Neural crest cell (in vitro differentiated cells): ENCODE measurements at places on chromosomes 3 and 15. TPM values are rescaled to one million over a fixed set of nuclear protein-coding genes. Genes with fewer than 3 reads are reported as not detected.

- H3K27ac ChIP-seq: no peak overlapping the region
- H3K4me1 ChIP-seq: no peaks in the 10 kb centered on the region
- no peaks in the 10 kb centered on the region for H3K27me3 ChIP-seq
- H3K36me3 ChIP-seq: no peaks in the 10 kb centered on the region
Measured at GRCh38 chr15:74523982-74524381, 17.0 kb upstream of the ARID3B start.

- H3K27ac ChIP-seq: no peak overlapping the region
- H3K27me3 ChIP-seq: no peaks in the 10 kb centered on the region
- DNase-seq: no peak
- H3K4me3 ChIP-seq: no peak overlapping the region
- no peaks in the 10 kb centered on the region for H3K4me1 ChIP-seq
Measured at GRCh38 chr3:3625544-3626271, 173.5 kb upstream of the LRRN1 start.

GRCh38 chr15:45276831-45277230 lies 24.8 kb downstream of the SLC28A2 start:
- H3K36me3 ChIP-seq: no peaks in the 10 kb centered on the region
- DNase-seq: no peak
- peaks cover 11% of the 10 kb centered on the region for H3K27me3 ChIP-seq
- H3K4me3 ChIP-seq: peak overlapping the region; percentile 24

DNA sequence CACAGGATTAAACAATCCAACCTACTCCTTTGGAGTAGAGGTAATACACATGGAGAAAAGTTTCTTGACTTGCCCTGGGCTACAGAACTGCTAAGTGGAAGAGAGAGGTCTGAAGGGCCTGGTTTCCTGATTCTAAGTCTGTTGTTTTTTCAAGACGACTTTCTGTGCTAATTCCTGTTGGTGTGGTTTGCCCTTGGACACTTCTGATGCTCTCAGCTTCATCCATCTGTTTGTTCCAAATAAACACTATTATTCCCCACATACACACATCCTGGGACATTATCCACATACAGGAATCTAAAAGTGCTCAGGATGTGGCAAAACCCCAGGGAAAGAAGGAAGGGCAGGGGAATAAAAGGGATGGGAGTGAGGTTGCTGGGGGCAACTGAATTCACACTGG lies 393.5 kb upstream of the TBL1XR1 start:
- peaks cover 44% of the 10 kb centered on the region for H3K4me1 ChIP-seq
- no peaks in the 10 kb centered on the region for H3K27me3 ChIP-seq

DNA sequence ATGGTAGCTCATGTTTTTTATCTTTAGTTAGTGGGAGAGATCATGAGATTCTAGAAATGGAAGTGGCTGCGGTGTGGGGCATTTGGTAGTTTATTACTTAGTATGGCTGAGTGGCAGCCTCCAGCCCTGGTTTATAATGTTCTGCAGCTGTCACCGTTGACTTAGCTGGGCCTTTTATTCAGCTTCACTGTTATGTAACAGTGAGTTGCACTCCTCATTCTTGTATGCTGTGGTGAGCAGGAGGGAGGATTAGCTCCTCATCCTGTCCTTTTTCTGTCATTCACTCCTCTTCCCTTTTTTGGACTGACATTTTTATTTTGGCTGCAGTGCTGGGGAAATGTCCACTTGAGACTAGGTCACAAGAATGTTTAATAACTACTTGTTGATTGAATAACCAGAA lies 29.5 kb downstream of the RAD54L2 start:
- DNase-seq: no peak
- H3K27ac ChIP-seq: no peak overlapping the region
- H3K36me3 ChIP-seq: peaks cover 4% of the 10 kb centered on the region
- H3K27me3 ChIP-seq: no peaks in the 10 kb centered on the region
- peaks cover 8% of the 10 kb centered on the region for H3K4me1 ChIP-seq

DNA sequence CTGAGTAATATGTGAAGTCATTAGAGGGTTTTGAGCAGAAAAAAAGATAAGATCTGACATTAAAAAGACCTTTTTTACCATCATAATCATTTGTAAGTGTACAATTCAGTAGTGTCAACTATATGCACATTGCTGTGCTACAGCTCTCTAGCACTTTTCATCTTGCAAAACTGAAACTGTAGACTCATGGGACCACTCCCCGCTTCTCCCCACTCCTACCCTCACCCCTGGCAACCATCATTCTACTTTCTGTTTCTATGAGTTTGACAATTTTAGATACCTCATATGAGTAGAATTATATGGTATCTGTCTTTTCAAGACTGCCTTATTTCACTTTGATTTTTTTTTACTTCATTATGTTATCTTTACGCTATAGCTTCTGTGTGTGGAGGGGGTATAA lies 112.8 kb downstream of the NSUN3 start:
- no peaks in the 10 kb centered on the region for H3K36me3 ChIP-seq
- no peak overlapping the region for H3K4me3 ChIP-seq
- H3K27ac ChIP-seq: no peak overlapping the region

GOLGA6A gene
- not detected in 2 replicates for total RNA-seq
